ENCODE measurements at places on chromosomes 1 and 21. TPM values are rescaled to one million over a fixed set of nuclear protein-coding genes. Genes with fewer than 3 reads are reported as not detected.

Gene PAQR7
- total RNA-seq, result 10.8 TPM

Gene LDLRAD2
- total RNA-seq, result 0.38 TPM

Gene ERO1B
- total RNA-seq, result 7.8 TPM

Gene SERPINC1
- total RNA-seq, result not detected

Gene B3GALT5
- total RNA-seq, result not detected

All from upper lobe of right lung (tissue), 1 donor.